ENCODE measurements at places on chromosomes 11 and 22.
A peak's percentile ranks its signal among the peaks of the same experiment; 100 is the strongest.

GRCh38 chr11:86625981-86626380 lies 46.4 kb downstream of the ME3 start:
- DNase-seq, result no peak

- DNase-seq, result no peak
Measured at GRCh38 chr22:22452211-22452610, 56.3 kb downstream of the ZNF280B start.

GRCh38 chr11:82683029-82683428 lies 50.6 kb downstream of the FAM181B start:
- DNase-seq, result no peak

- no peak for DNase-seq
Measured at GRCh38 chr22:35024364-35024692, 41.6 kb upstream of the ISX start.

- no peak for DNase-seq
Measured at GRCh38 chr11:96235751-96236150, 107.2 kb downstream of the MAML2 start.

- DNase-seq, result no peak
Measured at GRCh38 chr22:43118953-43119458, 8.5 kb downstream of the BIK start.

DNA sequence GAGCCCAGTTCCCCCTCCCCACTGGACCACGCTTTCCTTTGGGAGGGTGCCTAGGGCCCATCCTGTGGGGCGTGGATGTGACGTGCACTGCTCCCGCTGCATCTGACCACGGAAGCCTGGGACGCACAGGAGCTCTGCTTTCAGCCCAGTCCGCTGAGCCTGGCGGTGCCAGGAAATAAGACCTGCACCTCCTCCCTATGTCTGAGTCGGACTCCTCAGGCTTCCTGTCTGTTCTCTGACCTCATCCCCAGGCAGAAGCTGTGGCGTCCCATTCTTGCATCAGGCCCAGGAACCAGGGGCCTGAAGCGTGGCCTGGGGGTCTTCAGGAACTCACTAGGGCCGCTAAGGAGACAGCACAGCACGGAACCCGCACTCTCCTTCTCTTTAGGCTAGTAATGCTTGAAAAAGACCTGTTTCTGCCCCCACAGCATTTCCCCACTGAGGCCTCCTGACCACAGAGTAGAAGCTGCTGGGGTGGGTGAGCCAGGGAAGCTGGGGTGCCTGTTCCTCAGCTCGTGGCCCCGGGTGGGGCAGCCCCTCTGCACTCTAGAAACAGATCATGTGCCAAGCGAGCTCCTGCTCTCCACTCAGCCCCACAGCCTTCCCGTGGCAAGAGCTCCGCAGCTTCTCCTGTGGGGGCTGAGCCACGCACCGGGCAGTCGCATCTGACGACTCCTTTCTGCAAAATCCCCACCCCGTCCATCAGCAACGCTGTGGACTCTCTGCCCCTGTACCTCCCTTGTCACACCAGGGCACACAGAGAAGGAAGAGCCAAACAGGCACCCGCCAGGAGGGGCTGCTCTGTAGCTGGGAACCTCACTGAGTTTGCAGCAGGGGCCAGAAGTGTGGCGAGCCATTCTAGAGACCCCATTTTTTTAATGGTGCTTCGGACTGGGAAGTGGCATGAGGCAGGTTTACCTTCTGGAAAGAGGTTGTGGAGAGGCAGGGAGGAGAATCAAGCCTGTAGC lies 22.6 kb downstream of the MOV10L1 start:
- peak; percentile 52 for DNase-seq

DNA sequence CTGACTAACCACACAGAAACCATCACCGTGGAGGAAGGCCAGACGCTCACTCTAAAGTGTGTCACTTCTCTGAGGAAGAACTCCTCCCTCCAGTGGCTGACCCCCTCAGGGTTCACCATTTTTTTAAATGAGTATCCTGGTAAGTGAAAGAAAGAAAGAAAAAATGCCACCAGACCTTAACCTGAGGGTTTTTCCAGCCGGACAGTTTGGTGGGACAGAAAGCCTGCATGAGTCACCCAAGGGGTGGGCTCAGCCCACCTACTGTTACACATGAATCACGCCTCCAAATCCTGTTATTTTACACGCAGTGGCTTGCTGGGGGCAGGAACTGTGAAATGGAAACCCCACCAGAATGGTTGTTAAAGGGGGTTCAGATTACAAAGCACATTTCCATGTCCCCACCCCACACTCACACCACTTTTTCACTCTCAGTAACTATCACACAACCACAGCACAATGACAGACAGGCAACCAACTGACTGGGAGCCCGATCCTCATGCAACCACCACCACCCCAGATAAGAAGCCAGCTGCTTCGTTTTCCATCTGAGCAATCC lies 11.9 kb downstream of the CRTAM start:
- peak; percentile 12 for DNase-seq

DNA sequence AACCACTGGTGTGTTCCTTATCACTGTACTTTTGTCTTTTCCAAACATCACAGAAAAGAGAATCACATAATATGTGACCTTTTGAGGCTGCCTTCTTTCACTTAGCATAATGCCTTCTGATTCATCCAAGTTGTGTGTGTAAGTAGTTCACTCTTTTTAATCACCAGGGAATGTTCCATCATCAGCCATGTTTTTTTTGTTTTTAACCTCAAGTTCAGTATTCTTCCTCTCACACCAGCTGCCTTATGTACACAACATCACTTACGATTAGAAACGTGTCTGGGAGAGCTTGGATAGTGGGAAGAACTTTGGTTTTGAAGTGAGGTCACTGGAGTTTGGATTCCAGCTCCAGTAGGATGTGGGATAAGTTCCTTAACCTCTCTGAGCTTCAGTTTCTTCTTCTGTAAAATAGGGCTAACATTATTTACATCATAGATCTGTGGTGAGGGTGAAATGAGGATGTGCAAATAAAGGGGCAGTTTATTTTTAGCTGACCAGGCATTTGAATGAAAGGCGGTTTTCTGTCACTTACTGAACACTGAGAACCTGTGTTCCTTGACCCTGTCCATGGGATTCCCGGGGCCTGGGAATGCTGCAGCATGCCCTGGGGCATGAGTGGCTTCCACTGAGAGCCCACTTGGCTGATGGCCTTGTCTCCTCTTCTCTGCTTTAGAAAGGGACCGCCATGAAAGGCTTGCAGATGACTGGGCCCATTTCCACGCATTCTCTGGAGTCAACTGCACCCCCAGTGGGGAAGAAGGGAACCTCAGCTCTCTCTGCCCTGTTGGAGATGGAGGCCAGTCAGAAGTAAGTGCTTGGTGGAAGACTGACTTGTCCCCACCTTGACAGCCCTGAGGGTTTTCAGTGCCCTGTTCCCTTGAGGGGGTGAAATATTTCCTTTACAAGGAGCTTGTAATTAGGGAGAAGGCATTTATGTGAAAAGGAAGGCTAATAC lies 92.6 kb downstream of the DEPDC5 start:
- no peak for DNase-seq

GRCh38 chr11:67408437-67409200 lies 4.7 kb downstream of the TBC1D10C start:
- no peak for DNase-seq

DNA sequence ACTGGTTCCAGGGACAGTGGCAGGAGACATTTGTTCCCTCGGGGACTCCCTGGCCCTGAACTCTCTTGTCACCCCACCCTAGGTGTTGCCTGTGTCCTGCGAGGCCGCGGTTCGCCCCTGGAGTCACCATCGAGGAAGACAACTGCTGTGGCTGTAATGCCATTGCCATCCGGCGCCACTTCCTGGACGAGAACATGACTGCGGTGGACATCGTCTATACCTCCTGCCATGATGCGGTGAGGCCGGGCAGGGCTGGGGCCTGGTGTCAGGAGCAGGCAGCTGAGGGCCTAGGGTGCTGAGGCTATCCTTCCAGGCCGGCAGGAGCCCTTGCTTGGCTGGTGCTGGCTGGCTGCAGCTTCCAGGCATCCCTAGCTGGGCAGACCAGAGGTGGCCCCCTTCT lies 17.7 kb upstream of the MYRF start:
- no peak for DNase-seq

GRCh38 chr11:45663486-45664375 lies 1.7 kb downstream of the CHST1 start:
- no peak for DNase-seq

GRCh38 chr11:2550606-2550970 lies 105.8 kb downstream of the KCNQ1 start:
- no peak for DNase-seq

- DNase-seq, result no peak
Measured at GRCh38 chr11:72072348-72072747, 8.0 kb downstream of the NUMA1 start.

- DNase-seq, result no peak
Measured at GRCh38 chr22:48950151-48950915, 877.3 kb downstream of the BRD1 start.

DNA sequence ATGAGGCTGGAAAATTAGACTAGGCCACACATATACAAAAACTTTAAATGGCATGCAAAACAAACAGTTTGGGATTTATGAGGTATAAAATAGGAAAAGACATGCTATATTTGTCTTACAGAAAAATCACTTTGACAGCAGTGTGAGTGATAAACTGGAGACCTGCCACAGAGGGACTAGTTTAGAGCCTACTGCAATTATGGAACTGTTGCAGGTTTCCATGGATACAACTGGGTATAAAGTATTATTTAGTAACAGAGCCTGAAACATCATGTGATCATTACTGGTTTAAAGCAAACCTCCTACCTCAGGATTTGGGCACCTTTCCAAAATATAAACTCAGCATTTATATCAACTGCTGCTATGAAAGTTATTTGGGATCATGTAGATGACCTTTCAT lies 1032.5 kb downstream of the DLG2 start:
- no peak for DNase-seq

- no peak for DNase-seq
Measured at GRCh38 chr11:26712497-26712896, 9.4 kb downstream of the SLC5A12 start.

GRCh38 chr11:60947700-60948099 lies 4.3 kb downstream of the SLC15A3 start:
- no peak for DNase-seq

- peak; percentile 85 for DNase-seq
Measured at GRCh38 chr22:39292561-39293074, 26.8 kb downstream of the RPL3 start.

GRCh38 chr11:5928271-5928670 lies 13.8 kb upstream of the OR56A3 start:
- no peak for DNase-seq

GRCh38 chr11:79098146-79098545 lies 342.7 kb downstream of the TENM4 start:
- DNase-seq, result no peak

DNA sequence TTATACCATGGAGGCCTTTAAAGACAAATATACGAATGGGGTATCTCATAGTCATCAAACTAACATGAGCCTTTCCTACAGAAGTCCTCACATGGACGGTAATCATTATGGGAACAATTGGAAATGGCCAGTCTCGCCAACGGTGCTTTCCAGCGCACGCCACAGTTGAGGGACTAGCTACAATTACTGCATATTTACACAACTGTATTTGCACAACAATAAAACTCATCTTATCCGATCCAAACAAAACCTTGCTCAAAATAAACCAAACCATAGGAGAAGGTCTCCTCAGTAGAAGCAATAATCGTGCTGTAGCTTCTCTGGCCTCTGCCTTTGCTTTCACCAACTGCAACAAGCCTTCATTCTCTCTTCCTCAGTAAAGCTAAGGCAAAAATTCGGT lies 5.9 kb downstream of the CADM1 start:
- DNase-seq, result no peak

All from fibroblast of skin of left quadriceps (primary cell).